ENCODE measurements at places on chromosomes 5 and 9.

DNA sequence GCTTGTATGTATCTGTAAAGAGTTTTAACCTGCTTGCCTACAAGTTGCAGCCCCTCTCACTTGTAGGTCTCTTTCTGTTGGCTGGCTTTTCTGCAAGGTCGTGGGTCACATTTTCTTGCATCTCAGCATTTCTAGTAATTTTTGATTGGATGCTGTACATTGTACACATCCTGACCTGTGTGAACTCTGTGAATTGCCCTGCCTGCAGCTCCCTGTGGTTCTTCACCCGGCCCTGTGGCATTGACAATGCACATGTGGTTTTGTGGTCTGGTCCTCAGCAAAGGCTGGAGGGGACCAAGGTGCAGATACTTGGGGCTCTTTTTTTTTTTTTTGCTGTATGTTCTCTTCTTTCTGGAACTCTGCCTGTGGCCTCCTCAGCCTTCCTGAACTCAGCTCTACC, 53.6 kb downstream of the WNK2 start:
- DNase-seq, result peak; percentile 10

DNA sequence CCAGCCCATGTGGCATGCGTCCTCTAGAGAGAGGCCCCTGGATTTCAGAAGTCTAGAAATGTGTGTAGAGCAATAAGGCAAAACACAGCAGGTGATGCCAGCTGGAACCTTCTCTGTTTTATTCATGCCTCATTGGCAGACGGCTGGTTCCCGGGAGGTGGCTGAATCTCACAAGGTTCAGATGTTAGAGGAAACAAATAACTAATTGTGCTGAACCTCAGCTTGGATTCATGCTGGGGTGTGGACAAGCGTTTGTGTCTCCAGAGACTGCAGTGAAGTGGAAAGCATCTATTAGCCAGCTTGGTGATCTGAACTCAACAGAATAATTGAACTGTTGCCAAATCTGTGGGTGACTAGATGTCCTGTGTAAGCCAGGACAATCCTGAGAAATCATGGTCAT, 131.1 kb upstream of the NR4A3 start:
- DNase-seq, result no peak

- DNase-seq, result peak; percentile 30
Observed at GRCh38 chr9:69122082-69122548, 52.0 kb upstream of the TJP2 start.

DNA sequence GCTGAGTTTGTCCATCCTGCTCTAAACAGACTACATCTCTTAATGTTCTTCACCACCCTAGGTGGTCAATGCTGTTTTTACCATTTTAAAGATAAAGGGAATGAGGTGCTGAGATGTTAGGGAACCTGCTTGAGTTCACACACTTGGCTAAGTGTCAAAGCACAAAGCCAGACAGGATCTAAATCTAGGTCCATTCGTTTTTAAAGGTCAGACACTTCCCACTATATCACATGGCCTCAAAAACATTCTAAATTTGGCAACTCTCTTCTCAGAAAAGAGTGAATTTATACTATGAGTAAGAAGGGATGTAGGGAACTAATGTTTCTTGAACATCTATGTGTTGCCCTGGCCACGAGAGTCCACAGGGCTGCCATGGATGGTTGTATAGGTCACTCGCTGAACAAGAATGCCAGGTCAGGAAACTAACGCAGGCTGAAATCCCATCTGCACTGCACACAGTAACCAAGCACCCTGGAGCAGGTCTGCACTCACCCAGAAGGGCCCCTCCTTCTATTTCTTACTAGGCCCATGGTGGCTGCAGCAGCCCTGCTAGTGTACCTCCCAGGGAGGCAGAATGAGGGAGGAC, 213.0 kb downstream of the SPOCK1 start:
- no peak for DNase-seq

- no peak for DNase-seq
Observed at GRCh38 chr5:66066826-66067225, 77.3 kb upstream of the SREK1 start.

DNA sequence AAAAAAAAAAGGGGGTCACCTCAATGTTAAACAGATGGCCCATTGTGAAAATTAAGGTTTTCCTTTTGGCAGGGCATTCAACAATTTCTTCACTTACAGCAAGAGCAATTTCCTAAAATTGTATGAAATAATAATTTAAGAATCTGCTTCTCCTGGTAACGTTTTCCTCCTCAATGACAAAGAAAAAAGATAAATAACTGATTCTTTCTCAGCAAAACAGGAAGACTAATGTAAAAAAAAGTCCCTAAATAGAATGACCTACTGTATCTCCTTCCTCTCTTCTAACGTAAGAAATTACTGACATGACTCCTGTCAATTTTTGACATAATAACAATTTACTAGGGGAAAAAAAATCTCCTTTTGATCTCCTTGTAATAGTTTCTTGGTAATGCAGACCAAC, 25.5 kb downstream of the ABHD17B start:
- no peak for DNase-seq

DNA sequence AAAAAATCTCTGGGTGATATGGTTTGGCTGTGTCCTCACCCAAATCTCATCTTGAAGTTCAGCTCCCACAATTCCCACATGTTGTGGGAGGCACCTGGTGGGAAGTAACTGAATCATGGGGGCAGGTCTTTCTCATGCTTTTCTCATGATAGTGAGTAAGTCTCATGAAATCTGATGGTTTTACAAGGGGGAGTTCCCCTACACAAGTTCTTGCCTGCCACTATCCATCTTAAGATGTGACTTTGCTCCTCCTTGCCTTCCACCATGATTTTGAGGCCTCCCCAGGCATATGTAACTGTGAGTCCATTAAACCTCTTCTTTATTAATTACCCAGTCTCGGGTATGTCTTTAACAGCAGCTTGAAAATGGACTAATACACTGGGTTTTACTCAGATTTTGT, 513.9 kb downstream of the TLE4 start:
- no peak for DNase-seq

GRCh38 chr5:61559146-61559545, 227.1 kb downstream of the ZSWIM6 start:
- no peak for DNase-seq

- no peak for DNase-seq
Observed at GRCh38 chr9:137025517-137025966, 2.5 kb downstream of the ABCA2 start.

DNA sequence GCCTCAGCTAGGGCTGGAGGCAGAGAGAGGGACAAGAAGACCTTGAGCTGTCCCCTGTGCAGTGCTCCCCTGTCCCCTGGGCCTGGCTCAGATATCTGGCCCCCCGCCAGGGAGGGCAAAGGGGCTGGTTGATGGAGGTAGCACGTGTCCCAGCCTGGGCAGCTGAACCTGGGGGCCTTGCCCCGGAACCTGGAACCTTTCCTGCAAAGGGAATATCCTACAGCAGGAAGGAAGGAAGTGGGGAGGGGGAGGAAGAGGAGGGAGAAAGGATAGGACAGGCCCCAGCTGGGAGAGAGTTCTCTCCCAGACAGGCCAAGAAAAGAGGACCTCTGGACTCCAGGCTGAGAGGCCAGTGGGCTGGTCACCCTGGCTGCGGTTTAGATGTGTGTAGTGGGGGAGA, 27.6 kb upstream of the PSD2 start:
- DNase-seq, result no peak

- DNase-seq, result no peak
Observed at GRCh38 chr5:76724871-76725270, 8.9 kb downstream of the F2R start.

GRCh38 chr9:130175355-130175754, 3.2 kb downstream of the NCS1 start:
- DNase-seq, result no peak

GRCh38 chr9:27572061-27572460, 1.2 kb downstream of the C9orf72 start:
- no peak for DNase-seq

- no peak for DNase-seq
Observed at GRCh38 chr5:44426944-44427343, 37.7 kb upstream of the FGF10 start.

- DNase-seq, result no peak
Observed at GRCh38 chr9:137467896-137468295, 8.8 kb upstream of the NSMF start.

DNA sequence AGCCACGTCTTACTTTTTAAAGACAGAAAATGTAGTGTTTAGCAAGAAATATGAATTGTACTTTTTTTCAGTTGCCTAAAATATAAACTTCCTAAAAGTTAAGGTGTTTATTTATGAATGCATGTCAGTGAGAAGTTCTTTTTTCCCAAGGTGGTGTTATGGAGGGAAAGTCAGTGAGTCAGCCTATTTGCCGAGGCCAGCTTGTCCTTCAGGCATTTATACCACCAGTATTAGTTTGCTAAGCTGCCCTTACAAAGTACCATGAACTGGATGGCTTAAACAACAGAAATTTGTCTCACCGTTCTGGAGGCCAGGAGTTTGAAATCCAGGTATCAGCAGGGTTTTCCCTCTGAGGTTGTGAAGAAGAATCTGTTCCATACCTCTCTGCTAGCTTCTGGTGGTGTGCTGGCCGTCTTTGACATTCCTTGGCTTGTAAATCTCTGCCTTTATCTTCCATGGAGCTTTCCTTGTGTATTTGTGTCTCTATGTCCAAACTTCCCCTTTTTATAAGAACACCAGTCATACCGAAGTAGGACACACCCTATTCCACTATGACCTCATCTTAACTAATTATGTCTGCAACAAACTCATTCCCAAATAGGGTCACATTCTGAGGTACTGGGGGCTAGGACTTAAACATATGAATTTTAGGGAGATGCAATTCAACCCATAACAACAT, 38.4 kb downstream of the PRKACG start:
- DNase-seq, result no peak

- no peak for DNase-seq
Observed at GRCh38 chr9:115882911-115883310, 270.7 kb upstream of the PAPPA start.
